ENCODE measurements at places on chromosomes 4 and X.
A peak's percentile ranks its signal among the peaks of the same experiment; 100 is the strongest.

DNA sequence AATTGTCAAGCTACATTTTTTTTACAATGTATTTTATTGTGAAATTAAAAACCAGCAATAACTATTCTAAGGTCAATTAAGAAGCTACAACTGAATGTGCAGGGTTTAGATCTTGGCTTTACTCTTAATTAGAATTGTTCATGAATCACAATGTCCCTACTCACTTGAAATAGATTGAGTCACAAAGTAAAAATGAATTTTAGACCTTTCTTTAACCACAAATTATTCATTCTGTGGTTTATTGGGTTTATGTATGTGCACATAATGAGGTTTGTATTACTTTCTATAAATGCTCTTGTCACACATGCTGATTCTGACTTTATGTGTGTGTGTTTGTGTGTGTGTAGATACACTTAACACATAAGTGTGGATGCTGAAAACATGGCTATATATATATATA, 647.0 kb upstream of the AADAT start:
- no peak for DNase-seq

GRCh38 chrX:43655151-43656004, 721 bp upstream of the MAOA start:
- no peak for DNase-seq

GRCh38 chrX:53746718-53747117, 60.2 kb upstream of the HUWE1 start:
- DNase-seq, result no peak

GRCh38 chrX:3627594-3627993, 85.9 kb downstream of the PRKX start:
- no peak for DNase-seq

- no peak for DNase-seq
Measured at GRCh38 chrX:9379697-9380551, 84.9 kb upstream of the TBL1X start.

- no peak for DNase-seq
Measured at GRCh38 chr4:113113151-113113550, 63.7 kb downstream of the ANK2 start.

GRCh38 chr4:39024311-39024865, 7.8 kb downstream of the TMEM156 start:
- no peak for DNase-seq

DNA sequence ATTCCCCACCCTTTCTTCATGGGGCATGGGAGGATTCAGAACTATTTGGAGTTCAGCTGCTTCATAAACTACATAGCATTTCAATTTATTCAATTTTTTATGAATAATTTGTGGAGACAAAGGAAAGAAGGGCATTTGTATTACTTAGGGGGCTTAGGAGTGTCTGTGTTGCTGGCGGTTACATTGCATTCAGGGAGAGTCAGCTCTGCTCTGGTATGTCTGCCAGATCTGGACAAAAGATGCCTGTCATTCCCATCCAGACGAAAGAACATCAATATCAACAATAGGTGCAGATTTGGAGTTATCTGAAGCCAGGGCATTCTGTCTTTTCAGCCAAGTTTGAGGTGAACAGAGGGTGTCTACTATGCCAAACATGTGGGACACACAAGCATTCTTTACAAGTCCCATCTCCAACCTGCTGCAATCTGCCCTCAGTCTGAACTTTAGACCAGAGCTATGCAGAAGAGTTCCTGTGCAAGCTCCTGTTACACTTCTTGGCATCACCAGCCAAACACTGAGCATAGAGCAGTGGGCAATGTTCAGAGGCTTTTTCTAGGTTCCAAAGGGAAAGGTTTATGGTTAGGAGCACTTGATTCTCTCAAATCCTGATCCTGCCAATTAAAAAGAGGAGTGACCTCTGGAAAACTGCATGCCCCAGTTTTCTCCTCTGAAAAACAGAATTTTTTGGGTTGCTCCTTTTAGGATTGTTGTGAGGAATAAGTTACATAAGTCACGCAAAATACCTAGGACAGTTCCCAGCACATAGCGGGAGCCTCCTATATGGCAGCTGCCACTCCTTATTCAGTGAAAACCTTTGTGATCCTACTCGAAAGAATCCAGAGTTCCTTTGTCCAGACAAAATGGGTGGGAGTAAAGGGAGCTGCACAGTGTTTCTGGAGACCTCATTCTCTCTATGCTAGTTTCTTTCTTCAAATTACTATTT, 719.5 kb upstream of the SLIT2 start:
- no peak for DNase-seq

DNA sequence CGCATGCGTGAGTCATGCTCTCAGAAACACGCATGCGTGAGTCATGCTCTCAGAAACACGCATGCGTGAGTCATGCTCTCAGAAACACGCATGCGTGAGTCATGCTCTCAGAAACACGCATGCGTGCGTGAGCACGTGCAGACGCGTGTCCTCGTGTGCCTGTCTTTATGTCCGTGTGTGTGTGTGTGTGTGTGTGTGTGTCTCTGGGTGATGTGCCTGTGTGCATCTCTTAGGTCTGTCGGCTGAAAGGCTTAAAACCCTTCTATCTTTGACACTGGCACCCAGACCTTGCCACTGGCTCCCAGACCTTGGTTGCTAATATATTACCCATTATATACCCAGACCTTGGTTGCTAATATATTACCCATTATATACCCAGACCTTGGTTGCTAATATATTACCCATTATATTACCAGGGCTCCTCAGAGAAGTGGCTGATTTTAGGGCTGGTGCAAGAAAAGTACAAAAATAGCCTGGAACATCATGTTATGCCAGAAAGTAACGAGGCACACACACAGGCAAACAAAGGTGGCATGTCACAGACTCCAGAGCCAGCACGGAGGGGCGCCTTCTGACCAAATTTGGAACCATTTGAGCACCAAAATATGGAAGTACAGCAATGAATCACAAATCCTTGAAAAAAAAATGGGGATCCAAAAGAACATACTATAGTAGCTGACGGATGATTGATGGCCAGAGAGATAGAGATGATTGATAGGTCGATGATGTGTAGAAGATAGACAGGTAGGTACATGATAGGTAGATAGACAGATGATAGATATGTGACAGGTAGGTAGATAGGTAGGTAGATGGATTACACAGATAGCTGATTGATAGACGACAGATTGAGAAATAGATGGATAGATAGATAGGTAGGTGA, 19.2 kb upstream of the ADRA2C start:
- DNase-seq, result no peak

DNA sequence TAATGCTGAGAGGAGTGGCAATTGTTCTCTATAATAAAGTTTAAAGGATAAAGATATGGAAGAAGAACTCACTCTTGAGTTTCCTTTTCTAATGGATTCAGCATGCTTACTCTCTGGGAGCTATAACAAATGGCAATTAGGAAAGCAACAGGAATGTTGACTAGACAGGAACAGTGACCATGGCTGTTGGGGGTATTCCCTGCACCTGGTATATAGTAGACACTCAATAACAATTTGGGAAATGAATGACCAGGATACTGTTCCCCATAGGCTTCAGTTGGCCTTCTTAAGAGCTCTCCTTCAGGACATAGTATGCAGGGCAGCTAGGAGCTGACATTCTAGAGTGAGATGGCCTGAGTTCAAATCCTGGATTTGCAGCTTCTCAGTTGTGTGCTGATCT, 1.8 kb downstream of the LIMCH1 start:
- DNase-seq, result no peak

DNA sequence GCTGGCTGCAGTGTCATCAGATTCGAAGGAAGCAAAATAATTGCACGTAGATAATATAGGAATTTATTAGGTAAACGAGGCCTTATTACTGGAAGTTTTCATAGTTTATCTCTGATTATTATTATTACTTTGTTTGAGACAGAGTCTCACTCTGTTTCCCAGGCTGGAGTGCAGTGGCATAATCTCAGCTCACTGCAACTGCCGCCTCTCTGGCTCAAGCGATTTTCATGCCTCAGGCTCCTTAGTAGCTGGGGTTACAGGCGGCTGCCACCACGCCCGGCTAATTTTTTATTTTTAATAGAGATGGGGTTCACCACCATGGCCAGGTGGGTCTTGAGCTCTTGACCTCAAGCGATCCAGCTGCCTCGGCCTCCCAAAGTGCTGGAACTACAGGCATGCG, 12.5 kb downstream of the CLCN3 start:
- DNase-seq, result no peak

GRCh38 chrX:107566604-107567262, 61.6 kb upstream of the PRPS1 start:
- DNase-seq, result no peak

DNA sequence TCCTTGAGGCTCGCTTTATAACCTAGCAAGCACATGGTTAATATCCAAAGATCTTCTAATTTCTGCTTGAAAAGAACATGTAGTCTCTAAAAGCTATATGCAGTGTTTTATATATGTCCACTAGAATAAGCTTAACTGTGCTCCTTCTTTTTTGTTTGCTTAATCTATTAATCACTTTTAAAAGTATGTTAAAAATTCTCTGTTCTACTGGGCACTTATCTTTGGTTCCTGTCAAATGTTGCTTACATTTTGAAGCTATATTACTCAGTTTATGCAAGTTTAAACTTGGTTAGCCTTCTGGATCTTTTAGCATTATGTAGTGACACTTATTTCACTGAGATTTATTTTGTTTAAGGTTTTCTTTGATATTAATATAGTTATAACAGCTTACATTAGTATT, 32.5 kb downstream of the MAOA start:
- DNase-seq, result no peak

DNA sequence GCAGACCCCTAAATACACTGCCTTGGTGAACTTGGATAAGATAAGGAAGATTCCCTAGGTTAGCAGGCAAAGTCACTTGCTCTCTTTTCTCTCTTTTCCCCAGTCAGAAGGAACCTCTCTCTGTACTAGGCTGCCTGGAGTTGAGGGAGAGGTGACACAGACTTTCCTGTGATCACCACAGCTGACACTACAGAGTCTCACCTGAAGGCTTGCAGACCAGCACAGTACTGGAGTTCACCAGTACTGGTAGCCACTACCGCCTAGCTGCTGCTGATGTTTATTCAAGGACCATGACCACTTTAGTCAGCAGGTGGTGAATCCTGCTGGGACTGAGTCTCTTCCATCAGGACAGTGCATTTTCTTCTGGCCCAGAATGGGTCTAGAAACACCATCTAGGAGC, 63.3 kb downstream of the PTPN13 start:
- DNase-seq, result no peak

DNA sequence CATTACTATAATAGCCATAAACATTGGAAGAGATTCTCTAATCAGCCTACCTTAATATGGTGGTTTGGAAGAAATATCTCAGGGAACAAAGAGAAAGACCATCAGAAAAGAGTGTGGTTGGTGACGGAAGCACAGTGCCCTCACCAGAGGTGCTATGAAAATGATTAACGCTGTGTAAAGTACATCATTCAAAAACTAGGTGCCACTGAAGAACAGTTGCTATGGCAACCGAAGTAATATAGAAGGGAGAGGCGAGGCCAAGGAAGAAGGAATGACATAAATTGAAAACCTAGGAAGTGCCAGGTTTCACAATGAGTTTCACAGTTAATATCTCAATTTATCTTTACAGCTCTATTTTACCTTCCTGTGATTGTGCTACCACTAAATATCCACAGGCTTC, 57.0 kb upstream of the ARSJ start:
- DNase-seq, result no peak

DNA sequence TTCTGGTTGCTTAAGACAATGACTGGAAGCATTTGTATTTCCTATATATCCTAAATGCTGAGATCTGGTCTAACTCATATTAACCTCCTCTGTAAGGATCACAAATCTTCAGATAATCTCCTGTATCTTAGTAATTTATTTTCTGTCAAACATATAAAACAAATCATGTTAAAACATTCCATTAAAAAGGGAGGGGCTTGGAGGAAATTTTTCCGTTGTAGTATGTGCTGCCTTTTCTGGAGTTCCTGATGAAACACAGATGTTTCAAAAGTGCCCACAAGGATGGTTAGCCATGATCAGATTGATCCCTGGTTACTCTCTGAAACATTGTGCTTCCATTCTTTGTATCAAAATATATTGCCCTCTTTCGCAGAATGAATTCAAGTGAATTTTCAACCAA, 182.1 kb downstream of the TENM3 start:
- DNase-seq, result no peak

GRCh38 chr4:5365071-5366008, 314.1 kb downstream of the STK32B start:
- DNase-seq, result no peak

DNA sequence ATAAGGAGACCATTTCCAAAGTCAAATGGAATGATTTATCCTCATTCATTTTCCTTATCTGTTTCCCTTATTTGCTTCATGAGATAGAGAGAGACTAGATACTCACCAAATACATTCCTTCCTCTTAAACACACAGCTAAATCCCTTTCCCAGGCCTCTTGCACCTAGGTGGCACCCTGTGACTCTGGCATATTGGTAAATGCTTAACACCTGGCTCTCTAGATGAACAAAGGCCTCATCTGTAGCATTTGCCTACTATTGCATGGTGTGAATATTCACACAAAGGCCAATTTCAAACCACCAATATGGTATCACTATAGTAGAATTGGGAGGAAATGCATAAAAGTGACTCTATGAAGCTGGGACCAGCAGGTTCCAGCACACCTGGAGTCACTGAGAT, 22.1 kb upstream of the SLC10A4 start:
- no peak for DNase-seq

GRCh38 chr4:138446456-138446855, 204.3 kb upstream of the SLC7A11 start:
- DNase-seq, result no peak

- no peak for DNase-seq
Measured at GRCh38 chr4:85128246-85129204, 162.0 kb upstream of the WDFY3 start.

- no peak for DNase-seq
Measured at GRCh38 chrX:119617517-119618164, 11.4 kb upstream of the NKRF start.

DNA sequence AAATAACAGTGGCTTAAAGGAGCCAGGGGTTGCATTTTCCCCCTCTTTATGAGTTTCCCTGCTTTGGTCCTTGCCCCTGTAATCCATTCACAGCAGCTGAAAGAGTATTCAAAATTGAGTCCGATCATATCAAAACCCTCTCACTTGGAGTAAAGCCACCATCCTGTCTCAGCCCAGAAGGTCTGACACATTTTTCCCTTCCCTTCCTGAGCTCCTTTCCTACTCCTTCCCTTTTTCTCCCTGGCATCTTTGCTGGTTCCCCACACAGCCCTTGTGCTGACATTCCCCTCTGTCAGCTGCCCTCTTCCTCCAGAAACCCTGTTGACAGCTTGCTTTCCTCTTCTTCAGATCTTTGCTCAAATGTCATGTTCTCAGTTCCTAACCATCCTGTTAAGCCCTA, 295.6 kb downstream of the EVC2 start:
- no peak for DNase-seq

GRCh38 chrX:40117715-40118285, 20.0 kb upstream of the BCOR start:
- DNase-seq, result no peak

GRCh38 chr4:89275587-89275986, 32.0 kb downstream of the GPRIN3 start:
- no peak for DNase-seq

GRCh38 chr4:124904723-124905388, 192.3 kb upstream of the ANKRD50 start:
- DNase-seq, result peak; percentile 88

DNA sequence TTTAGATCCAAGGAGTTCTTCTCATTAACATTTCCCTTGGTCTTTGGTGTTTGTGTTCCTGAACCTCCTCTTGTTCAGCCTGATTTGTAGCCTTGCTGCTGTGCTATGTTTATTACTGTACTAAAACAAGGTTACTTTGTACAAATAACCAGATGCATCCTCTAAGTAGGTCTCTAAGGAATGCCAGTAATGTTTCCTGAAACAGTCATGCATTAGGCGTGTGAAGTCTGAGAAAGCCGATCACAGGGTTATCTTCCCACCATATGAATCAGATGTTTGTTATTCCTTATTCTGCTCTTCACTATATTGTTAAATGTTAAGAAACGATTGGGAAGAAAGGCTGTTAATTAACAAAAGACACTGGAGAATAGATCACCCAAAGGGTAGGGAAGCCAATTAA, 66.9 kb downstream of the GALNTL6 start:
- DNase-seq, result no peak

Measured in NCI-H1092 treated with DMSO at 0.1 percent for 48 hours (cell line).